ENCODE measurements at places on chromosomes 5 and 9.

- no peak for DNase-seq
Measured at GRCh38 chr5:95454536-95454935, 63.4 kb downstream of the FAM81B start.

GRCh38 chr5:73007051-73007450 is 51.2 kb downstream of the FCHO2 start:
- DNase-seq = no peak

- DNase-seq = no peak
Measured at GRCh38 chr9:125986966-125987365, 239.8 kb downstream of the PBX3 start.

DNA sequence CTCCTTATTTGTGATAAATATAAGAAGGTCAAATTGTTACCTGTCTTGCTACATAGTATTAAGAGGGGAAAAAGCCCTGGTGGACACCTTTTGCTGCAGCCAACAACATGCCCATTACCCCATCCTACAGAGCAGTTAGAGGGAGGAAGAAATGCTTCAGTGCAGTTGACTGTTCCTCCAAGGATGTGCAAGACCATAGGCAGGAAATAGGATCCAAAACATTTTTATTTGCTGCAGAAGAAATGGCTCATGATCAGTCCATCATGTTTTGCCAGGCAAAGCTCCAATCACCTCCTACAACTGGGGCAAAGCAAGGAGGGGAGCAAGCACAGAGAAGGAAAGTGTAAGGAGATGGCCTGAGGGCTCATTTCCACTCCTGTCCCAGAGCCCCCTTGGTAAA is 399.1 kb upstream of the PIK3R1 start:
- DNase-seq = no peak

- DNase-seq = no peak
Measured at GRCh38 chr9:122456123-122456522, 21.6 kb downstream of the OR1J1 start.

GRCh38 chr5:158947846-158948245 is 151.9 kb downstream of the EBF1 start:
- DNase-seq = no peak

DNA sequence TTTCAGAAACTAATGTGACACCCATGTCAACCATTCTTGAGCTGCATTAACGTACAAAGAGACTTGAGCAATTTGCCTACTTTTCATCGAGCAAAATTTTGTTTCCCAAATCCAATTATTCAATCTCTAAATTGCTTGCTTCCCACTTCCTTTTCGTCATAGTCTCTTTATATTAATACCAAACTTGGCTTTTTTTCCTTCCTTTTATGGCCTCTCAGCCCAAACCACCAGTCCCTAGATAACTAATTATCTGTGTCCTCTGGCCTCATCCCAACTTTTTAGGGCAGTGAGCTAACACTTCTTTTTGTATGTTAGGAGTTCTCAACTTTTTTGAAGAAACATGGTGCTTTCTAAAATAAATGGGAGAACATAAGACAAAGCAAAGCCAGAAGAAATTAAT is 155.5 kb upstream of the S1PR3 start:
- DNase-seq = no peak

DNA sequence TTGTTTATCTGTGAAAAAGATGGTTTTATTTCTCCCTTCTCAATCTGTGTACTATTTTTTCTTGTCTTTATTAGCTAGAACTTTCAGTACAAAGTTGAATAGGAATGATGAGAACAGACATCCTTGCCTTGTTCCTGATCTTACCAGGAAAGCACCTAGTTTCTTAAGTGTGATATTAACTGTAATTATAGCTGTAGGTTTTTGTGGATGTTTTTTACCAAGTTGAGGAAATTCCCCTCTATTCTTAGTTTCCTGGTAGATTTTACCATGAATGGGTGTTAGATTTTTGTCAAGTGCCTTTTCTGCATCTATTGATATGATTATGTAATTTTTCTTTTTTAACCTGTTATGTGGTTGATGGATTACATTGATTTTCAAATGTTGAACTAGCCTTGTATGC is 68.7 kb downstream of the KCNN2 start:
- DNase-seq = no peak

DNA sequence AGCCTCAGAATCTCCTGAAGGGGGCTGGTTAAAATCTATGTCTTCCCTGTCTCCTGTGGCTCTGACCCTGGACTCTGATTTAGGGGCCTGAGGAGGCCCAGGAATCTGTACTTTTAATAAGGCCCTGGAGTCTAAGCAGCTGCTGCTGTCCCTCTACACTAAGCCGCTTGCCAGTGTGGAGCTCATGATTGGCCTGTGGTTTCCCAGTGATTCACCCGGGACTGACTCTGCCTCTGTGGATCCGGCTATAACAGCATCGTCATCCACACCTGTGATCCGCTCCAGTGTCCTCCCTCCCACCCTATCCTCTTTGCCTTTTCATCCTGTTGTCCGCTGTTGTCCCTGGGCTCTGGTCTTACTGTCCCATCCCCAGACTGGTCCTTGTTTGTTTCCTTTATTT is 3.7 kb downstream of the SLC31A2 start:
- no peak for DNase-seq

GRCh38 chr9:90423661-90424193 is 218.9 kb downstream of the DIRAS2 start:
- DNase-seq = no peak

Measured in MM.1S (cell line).